ENCODE measurements at places on chromosomes 3 and 15.

DNA sequence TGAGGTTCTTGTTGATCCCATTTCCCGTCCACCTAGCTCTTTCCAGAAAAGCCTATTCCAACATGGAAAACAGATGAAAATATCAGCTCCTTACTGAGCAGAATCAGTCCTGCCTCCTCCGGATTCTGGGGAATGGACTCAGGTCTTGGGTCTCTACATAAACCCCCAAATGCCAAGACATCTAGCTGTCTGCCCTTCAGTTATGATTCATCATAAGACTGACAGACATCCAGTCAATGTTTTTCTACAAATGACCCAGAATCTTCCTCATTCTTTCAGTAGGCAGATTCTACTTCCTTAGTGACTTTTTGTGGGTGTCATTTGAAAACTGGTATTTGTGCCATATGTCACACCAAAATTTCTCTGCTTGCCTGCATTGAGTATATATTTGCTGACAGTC lies 103.0 kb upstream of the TGFBR2 start:
- no peak for DNase-seq

GRCh38 chr3:178849199-178849910 lies 222.3 kb downstream of the ZMAT3 start:
- no peak for DNase-seq

DNA sequence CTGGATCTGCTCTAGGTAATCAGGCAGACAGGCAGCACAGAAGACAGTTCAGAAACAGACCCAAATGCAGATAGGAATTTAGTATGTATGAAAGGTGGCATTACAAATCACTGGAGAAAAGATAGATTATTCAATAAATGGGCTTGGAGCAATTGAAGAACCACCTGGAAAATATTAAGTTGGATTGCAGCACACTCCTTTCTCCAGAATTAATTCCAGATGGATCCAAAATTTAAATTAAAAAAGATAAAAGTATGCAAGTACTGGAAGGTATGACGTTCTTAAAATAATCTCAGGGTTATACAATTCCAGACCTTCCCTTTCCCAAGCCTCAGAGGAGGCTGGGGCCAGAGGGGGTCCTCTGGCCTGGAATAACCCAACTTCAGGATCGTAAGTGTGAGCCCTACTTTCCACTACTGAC lies 32.5 kb downstream of the HRH1 start:
- DNase-seq, result no peak

GRCh38 chr3:87614998-87615397 lies 338.6 kb upstream of the POU1F1 start:
- DNase-seq, result no peak

- no peak for DNase-seq
Measured at GRCh38 chr3:67719333-67719732, 64.9 kb upstream of the SUCLG2 start.

DNA sequence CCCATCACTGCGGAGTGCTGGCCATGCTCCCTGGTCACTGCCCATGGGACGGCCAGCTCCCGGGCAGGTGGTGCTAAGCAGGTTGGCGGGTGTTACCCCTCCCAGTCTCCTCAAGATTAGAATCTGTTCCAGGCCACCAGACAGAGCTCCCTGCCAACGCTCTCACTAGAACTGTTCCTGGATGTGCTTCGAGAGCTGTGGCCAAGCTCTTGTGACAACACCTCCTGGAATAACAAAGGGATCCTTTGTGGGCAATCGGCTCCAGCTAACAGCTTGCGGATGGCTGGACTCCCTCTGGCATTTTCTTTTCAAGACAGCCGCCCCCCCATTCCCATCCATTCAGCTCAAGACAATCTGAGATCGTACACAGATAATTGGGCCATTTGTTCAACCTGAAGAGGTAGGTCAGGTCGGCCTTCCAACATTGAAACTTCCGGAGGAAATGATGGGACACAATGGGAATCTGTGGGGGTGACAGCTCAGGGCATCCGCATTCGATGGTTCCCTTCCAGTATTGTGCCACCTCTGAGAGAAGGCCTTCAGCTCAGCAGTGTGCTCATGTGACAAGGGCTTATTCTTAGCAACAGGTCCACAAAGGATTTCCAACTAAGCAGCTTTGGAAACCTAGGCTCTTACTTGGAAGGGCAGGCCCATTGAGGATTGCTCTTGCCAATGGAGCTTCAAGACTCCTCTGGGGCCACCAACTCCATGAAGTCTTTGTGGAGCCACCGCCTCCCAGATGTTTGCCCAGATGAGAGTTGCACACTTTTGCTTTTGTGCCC lies 11.6 kb upstream of the EPHB3 start:
- DNase-seq, result no peak

GRCh38 chr3:170982733-170983132 lies 43.8 kb downstream of the SLC2A2 start:
- no peak for DNase-seq

DNA sequence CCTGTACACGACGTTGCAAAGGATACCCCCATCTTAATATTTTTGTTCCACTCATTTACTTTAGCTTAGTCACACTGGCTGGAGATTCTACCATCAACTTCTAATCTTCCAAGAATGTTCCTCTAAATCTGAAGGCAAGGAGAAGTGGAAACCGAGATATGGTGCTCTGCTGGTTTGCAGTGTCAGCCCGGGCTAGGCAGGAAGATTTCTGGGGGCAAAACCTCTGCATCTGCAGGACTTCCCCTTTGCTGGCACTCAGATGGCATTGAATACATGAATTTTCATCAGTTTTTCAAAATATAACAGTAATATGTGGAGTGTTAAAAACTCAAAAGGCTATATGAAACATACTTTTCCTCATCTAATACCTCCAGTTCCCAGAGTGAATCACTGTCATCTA lies 240.4 kb downstream of the RPLP1 start:
- DNase-seq, result no peak

DNA sequence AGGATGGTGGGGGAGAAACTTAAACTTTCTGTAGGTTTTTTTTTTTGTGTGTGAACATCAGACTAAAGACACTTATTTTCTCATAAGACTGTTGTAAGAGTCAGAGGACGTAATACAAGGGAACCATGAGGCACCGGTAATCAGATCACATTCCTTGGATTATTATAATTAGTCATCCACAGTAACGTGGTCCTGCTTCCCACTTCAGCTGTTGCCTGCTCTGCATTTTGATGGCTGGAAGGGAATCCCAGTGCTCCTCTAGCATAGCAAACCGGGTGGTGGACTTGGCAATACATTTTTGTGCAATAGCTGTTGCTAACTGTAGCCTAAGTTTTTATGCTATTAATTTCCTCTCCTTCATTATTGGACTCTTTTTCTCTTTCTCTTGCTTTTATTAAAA lies 294.8 kb downstream of the NR2F2 start:
- no peak for DNase-seq

- DNase-seq, result no peak
Measured at GRCh38 chr3:133754455-133754854, 8.3 kb downstream of the TF start.

DNA sequence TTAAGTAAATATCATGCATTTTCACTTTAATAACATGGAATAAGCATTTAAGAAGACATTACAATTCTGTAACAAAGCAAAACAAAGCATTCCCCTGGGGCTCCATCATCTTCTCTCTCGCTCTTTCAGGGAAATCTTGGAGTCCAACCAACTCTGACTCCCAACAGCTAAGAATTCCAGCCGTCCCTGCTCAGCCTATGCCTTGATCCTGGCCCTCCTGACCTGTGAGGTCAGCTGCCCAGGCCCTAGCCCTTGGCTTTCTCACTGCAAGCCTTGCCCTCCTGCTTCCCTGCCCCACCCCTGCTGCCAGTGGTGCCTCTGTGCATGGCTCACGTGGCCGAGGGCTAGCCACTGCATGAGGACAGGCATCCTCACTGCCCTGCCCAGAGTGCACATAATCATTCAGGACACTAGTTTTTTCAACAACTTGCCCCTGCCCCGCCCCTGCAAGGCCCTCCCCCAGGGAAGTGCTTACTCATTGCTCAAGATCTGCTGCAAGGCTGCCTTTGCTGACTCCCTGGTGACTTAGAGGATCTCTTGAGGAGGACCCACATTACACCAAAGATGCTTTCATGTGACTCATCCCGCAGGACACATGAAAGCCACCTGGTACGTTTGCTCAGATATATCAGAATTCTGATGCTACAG lies 37.6 kb downstream of the MTMR10 start:
- DNase-seq, result no peak

DNA sequence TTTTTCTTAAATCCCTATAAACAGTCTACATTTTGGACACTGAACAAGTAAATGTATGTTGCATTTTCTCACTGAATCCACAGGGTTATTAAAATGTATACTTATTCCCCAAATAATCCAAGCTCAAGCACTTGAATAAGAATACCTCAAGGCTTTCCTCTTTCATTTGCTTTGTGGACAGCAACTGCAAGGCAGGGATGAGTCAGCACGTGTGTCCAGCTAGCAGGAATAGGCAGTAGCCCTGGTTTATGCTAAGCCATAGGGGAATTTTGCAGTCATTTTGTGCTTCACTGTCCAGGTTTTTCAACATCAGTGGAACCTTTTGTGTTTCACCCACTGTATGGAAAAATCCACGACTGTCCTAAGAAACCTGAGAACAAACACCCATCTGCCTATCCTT lies 96.7 kb upstream of the KCNMB2 start:
- DNase-seq, result no peak

- DNase-seq, result no peak
Measured at GRCh38 chr3:152100491-152101132, 168.1 kb upstream of the MBNL1 start.

- peak; percentile 17 for DNase-seq
Measured at GRCh38 chr3:127115691-127116351, 77.1 kb upstream of the PRR23E start.

GRCh38 chr3:191348098-191348497 lies 17.8 kb upstream of the UTS2B start:
- no peak for DNase-seq

DNA sequence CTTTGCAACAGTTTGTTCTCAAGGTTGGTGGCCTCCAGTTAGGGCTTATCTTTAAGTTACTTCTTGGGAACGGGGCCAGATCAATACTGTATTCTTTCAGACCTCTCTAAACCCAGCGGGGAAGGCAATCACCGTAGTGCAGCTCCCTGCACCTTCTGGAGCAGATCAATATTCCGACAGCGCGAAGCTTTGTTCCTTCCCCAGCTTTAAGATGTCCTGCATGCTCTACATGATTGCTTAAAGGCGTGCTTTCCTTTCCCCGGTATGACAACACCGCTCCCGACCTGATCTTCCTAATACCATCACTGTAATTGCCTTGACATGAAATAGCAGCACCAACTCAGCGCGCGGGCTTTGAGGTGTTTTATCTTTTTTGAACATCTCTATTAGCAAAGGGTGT lies 755.2 kb downstream of the NR2F2 start:
- no peak for DNase-seq

GRCh38 chr3:180626844-180627243 lies 24.9 kb downstream of the TTC14 start:
- no peak for DNase-seq

DNA sequence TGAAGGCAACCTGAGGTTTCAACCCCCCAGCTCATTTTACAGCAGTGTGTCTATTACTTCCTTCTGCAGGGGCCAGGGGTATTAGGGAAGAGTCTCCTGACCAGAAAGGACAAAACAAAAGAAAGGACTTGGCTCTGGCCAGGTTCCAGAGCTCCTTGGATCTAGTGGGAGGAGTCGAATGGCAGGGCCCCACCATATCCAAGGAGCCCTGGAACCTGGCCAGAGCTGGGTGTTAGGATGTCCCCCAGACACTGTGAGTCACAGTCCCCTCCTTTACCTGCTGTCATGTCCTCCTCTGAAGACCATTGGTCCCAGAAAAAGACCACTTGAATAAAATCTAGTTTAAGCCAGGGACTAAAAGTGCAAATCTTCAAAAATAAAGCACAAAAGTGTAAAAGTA lies 113.2 kb downstream of the EEFSEC start:
- DNase-seq, result no peak

GRCh38 chr15:28097656-28098359 lies 1.3 kb downstream of the OCA2 start:
- no peak for DNase-seq

GRCh38 chr3:56630966-56631365 lies 52.1 kb downstream of the TASOR start:
- no peak for DNase-seq

DNA sequence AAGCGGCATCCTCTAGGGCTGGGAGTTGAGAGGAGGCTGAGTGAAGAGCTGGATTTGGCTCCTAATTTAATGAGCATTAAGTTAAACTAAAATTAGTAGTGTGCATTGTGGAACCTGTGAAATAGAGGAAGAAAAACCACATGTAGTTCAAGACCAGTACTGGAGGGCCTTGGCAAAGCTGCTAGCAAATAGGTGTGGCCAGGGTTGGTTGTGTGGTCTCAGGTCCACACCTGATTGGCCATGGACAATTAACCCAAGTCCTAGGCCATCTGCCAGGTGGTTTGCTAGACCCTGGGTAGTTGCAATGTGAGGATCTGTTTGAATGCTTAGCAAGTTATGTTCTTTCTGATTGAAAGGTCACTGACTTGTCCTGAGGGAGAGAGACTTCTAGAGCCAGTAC lies 275.5 kb downstream of the PDCD6IP start:
- DNase-seq, result no peak

GRCh38 chr3:102106416-102107097 lies 257.2 kb downstream of the NFKBIZ start:
- DNase-seq, result no peak
